ENCODE measurements at places on chromosomes 13 and 19. TPM values are rescaled to one million over a fixed set of nuclear protein-coding genes. Genes with fewer than 3 reads are reported as not detected.

SPIB gene
- total RNA-seq: 17.5 TPM

DAND5 gene
- 0.28 TPM for total RNA-seq

DNA sequence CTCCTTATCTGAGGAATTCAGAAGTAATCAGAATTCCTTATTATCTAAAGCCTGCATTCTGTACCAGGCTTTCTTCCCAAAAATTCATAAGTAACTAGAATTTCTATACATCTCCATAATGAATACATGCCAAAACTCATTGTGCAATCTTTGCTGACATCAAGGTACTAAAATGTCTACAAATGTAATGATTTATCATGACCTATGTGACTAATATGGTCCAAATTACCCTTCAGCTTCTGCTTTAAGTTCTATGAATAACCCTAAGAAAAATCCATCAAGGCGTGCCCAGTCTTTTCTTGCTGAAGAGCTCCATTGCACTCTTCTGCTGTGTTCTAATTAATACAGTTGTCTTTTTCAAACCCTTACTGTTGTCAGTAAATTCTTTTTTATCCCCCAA lies 58.5 kb upstream of the SLITRK1 start:
- no peak for DNase-seq

- DNase-seq: no peak
These were observed 74.3 kb upstream of the ZNF43 start for GRCh38 chr19:21910318-21910717.

DNA sequence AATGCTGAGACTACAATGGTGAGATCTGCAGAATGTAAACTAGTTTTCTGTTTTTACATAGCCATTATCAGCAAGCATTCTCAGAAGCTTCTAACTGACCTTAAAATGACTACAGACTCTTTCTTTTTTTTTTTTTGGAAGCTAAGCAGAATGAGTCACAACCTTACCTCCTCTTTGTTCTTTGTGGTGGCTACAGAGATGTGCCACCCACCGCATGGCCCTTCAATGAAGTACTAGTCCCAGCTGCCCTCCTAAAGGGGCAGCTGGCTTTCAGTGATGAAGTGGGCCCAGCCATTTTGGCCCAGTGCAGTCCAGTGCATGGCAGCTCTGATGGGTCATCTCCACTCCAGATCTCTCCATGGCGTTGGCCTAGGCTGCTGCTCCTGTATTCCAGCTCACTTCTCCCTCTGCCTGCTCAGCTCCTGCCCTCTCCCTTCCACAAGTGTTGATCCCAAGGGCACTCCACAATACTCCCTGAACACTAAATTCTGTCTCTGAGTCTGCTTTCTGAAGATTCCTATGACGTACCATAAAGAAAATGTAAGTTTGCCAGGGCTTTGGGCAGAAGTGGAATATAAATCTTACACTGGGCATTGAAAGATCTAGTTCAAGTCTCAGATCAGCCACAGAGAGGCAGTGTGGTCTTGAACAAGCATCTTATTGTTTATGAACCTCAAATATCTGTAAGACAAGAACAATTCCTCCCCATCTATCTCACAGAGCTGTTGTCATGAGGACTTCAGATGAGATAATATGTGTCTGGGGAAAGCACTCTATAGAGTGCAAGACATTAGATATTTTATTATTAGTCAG lies 85.6 kb downstream of the RXFP2 start:
- DNase-seq: no peak

DNA sequence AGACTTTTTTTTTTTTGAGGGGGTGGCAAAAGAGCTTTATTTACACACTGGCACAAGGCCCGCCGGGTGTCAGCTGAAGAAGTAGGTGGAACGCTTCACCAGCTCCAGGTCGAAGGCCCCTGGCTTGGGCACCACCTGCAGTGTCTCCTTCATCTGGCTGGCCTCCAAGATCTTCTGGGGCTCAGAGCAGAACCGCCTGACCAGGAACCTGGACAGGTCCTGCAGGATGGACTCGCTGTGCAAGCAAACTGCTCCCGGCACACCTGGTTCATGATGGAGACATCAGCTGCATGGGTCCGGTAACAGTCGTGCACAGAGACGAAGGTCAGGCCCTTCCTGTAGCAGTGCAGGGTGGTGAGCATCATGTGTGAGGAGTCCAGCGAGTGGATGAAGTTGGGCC lies 4.4 kb upstream of the CYP4F2 start:
- no peak for DNase-seq

All from GM23338 (cell line).